Cortex of kidney (tissue), 1 donor: ENCODE measurements at places on chromosomes 11 and 22.

DNA sequence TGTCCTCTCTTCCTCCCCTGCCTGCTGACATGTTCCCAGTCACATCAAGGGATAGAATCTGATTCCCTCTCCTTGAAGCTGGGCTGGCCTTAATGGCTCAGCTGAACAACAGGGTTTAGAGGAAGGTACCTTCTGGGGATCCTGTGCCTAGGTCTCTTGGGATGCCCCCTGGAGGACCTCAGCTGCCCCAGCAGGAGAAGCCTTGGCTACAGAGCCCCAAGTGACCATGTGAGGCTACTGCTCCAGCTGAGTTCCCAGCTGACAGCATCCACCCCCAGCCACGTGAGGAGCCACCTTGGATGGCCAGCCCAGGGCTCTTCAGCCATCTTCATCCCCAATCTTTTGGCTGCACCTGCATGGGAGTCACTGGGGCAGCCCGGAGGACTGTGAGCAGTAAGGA, 1499.3 kb downstream of the TBC1D22A start:
- DNase-seq, result no peak

DNA sequence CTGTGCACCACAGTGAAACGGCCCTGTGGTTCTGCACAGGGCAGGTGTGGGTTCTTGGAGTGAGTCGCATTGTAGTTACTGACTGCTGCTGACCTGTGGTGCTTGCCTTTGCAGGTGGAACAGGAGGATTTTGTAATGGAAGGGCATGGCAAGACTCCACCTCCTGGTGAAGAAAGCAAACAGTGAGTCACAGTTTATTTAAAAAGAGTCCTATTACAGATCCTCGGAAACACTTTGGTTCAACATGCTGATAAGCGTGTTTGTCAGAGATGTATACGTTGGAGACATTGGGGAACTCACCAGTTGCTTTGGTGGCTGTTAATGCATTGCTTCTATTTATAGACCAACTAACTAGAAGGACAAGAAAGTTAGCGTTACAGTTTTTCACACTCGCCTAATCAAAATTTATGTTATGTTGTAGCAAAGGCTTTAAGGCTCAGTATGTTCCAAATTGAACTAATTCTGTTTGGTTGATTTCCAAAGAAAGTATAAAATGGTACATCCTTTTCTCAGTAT, 21.7 kb upstream of the TNRC6B start:
- DNase-seq, result no peak

DNA sequence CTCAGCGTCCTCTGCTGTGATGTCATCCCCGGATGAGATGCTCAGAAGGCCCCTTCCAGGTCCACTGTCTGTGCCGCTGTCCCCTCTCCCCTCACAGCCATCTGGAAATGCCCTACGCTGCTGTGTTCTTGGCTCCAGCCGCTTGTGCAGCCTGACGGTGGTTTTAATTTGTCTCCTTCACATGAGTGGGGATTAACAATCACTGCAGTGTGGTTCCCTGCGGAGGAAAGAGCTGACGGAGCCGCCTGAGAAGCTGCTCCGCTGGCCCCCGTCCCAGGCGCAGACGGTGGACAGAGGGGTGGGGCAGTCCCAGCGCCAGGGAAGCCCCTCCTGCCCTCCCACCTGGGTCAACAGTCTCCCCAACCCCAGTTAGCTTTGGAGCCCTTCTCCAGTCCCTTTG, 67.5 kb upstream of the PHF21B start:
- no peak for DNase-seq

GRCh38 chr11:12813371-12814225, 139.4 kb downstream of the TEAD1 start:
- DNase-seq, result no peak

DNA sequence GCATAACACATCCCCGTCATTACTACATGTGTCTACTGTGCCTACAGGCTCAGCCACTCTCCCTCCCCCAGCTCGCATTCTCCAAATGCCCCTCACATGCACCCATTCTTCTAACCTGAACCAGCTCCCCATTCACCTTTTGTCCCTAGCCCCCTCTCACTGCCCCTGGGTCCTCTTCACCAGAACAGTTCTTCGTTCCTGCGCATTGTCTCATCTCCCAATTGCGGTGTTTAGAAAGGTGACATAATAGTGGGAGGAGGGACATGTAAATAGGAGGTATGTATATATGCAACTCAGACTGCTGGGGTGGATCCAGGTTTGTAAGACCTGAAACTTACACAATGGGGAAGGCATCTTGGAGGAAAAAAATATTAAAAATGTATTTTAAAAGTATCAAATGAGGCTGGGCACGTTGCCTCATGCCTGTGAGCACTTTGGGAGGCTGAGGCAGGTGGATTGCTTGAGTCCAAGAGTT, 4.7 kb upstream of the VSIG2 start:
- DNase-seq, result no peak

- no peak for DNase-seq
Observed at GRCh38 chr11:61068581-61068980, 33.7 kb upstream of the CD5 start.

GRCh38 chr11:5071799-5072198, 2.4 kb downstream of the OR52E1 start:
- DNase-seq, result no peak

DNA sequence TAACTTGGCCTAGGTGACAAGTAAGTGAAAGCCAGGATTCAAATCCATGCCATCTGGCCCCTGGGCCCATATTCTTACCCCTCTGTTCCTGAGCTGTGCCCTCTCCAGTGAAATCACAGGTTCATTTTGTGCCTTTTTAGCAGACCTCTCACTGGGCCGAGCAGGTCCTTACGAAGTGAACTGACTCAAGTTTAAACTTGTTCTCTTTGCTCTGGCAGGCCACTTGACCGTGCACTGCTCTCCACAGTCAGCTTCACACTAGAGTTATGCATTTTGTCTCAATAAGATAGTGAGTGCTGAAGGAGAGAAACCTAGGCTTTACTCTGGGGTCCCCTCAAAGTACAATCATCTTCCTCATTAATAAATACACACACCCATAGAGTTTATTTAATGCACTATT, 40.7 kb downstream of the ARFGAP3 start:
- no peak for DNase-seq

GRCh38 chr22:36287881-36288515, 35.1 kb downstream of the APOL1 start:
- no peak for DNase-seq

DNA sequence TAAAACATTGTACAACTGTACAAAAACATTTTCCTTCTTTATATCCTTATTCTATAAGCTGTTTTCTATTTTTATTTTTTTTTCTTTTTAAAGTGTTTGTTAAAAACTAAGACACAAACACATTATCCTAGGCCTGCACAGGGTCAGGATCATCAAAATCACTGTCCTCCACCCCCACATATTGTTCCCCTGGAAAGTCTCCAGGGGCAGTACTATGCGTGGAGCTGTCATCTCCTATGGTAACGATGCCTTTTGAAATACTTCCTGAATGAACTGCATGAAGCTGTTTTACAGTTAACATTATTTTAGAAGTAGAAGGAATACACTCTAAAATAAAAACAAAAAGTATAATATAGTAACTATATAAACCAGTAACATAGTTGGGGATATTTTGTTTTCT, 67.2 kb downstream of the ZC3H12C start:
- no peak for DNase-seq

DNA sequence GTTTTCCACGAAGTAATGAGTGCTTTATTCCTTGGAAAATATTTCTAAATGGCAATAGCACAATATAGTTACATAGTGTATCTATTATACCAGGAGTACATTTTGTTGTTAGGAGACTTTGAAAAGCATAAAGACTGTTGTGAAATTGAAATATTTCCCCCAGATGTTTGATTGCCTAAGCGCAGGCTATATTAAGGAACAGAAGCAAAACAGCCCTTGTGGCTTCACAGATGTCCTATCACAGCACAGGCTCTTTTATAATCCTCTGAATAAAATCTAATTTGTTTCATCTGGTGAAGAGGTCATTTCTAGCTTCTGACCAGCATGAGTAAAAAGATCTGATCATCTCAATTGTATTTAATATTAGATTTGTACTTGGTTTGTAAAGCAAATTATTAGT, 48.2 kb downstream of the BSX start:
- no peak for DNase-seq

- DNase-seq, result no peak
Observed at GRCh38 chr22:33350961-33351360, 292.8 kb upstream of the SYN3 start.

DNA sequence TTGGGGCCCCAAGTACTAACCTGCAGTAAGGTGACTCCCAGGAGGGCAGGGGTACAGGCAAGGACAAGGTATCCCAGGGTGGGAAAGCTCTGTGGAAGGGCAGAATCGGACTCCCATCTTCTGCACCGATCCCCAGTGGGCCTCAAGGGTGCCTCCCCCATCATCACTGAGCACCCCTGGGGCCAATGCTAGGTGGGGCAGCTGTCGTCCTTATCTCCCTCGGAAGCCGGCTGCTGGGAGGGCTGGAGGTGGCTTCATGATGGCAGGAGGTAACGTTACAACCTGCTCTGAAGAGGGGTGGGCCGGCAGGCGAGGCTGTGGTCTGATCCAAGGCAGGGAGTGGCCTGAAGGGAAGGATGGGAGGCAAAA, 87.6 kb upstream of the LINC01488 start:
- no peak for DNase-seq

GRCh38 chr11:45551191-45551713, 114.2 kb downstream of the CHST1 start:
- DNase-seq, result no peak

GRCh38 chr11:70024036-70024772, 53.9 kb upstream of the ANO1 start:
- no peak for DNase-seq

GRCh38 chr11:134785660-134786284, 373.7 kb upstream of the B3GAT1 start:
- DNase-seq, result no peak

GRCh38 chr11:27688076-27688475, 12.2 kb downstream of the BDNF start:
- no peak for DNase-seq

GRCh38 chr11:44271286-44271685, 38.7 kb downstream of the ALX4 start:
- DNase-seq, result no peak

DNA sequence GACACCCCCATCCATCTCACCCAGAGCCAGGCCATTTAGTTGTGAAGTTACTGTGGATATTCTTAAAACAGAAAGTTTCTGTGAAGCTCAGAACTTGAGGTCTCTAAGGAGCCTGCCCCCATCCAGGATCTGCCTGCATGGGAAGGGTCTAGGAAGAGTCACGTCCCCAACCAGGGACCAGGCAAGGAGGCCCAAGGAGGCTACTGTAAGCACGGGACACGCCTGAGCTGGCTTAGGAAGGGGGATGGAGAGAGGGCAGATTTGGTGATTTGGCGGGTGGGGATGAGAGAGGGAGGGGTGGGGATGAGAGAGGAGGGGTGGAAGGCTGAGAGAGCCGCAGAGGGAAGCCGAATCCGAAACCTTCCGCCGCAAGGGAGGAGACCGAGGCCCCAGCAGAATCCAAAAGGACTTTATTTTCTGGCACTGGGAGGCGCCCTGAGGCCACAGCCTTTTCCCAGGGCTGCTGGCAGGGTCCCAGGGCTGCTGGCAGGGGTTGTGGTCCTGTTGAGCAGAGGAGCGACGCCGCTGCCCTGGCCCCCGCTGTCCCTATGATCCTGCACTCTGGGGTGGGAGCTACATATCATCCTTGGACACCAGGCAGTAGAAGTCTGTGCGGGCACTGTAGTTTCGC, 9.4 kb downstream of the SIGIRR start:
- no peak for DNase-seq

GRCh38 chr11:117002639-117003299, 95.5 kb downstream of the SIK3 start:
- no peak for DNase-seq

- no peak for DNase-seq
Observed at GRCh38 chr22:27850000-27850521, 48.5 kb upstream of the MN1 start.

GRCh38 chr11:79160791-79161403, 279.9 kb downstream of the TENM4 start:
- DNase-seq, result no peak

DNA sequence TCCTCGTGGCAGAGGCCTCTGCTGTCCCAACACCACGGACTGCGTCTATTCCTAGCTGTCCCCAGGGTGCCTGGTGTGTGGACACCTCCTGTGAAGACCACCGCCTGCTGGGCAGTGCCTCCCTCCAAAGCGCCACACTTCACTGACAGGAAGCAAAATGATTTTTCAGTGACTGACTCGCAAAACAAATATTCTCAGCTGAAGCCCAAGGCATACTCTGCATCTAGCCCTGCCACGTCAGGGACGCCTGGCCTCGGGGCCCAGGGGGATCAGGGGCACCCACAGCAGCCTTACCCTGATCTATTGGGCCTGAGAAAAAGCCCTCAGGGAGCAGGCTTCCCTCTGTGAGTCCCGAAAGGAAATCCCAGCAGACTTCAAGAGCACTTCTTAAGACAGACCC, 2.2 kb downstream of the BRD1 start:
- DNase-seq, result no peak

DNA sequence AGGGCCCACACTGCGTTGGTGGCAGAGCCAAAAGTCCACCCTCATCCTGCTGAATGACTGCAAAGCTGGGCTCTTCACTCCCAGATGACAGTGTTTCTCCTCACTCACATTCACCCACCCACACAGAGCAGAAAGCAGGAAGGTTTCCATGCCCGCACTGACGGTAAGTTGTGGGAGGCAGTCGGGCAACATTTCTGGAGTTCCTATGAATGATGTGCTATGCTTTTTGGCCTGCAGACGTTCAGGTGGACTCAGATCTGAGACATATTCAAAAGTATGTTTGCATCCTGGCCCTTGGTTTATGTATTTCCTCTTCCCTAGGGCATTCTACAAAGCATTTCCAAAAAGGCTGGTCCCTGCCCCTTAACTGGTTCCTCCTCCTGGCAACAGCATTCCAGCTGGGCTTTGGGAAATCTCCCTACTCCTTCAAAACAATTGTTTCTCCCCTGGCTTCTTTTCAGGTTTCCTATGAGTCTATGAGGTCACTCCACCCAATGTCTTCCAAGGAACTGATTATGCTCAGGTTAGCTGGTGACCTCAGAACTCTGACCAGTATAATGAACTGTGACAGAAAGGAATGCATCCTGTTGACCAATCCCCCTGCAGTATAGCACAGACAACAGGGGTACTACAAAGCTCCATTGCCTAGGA, 36.4 kb downstream of the PACSIN2 start:
- no peak for DNase-seq

DNA sequence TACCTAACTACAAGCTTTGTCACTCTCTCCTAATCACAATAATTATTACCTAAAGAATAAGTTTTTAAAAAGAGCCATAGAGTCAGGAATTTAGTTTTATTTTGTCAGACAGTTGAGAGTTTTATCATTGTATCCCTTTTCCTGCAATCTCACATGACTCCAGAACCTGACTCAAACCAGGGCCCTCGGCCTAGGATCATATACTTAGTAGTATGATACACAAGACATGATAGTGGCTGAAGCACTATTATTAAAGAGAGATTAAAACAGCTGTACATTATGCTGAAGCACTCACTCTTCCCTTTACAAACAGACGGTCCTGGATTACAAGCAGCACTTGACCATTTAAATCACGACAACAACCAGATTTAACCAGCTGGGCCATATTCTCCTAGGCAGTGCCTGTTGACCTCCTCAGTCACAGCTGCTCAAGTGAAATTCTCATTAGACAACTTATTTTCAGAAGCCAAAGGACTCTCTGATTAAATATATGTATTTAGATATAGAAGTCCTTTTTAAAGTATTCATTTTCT, 44.0 kb downstream of the SOX6 start:
- DNase-seq, result no peak

- DNase-seq, result no peak
Observed at GRCh38 chr11:66311470-66311964, 5.3 kb downstream of the CD248 start.

- DNase-seq, result no peak
Observed at GRCh38 chr11:131644204-131644795, 273.9 kb downstream of the NTM start.
